ENCODE measurements at places on chromosomes 16 and 17.

DNA sequence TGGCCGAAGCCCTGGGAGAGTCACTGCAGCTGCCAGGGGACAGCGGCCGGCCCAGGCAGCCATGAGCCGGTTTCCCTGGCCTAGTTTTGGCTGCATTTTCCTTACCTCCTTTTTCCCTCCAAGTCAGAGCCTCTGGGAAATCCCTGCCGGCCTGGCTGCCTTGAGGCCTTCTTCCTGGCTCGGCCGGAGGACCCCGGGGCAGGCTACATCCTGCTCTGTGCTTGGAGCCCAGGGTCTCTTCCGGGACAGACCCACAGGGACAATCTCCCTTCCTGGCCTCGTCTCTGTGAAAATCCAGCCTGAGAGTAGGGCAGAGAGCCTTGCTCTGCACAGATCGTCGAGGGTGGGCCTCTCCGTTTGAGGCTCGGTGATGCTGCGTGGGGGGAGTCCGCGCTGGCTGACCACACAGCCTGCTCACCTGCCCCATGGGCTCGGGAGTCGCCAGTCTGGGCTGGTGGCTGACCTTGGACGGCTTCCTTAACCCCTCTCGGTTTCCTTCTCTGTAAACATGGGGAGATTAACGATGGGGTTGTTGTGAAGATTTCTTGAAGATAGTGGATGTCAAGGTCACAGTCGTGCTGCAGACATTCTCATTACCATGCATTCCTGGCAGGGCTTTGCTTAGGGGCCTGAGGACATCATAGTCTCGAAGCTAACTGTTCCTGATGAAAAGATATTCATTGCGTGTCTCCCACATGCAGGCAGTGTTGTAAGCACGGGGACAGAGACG, 34.8 kb upstream of the CIBAR2 start:
- DNase-seq: no peak

- DNase-seq: peak; percentile 53
Measured at GRCh38 chr16:85498607-85499006, 114.5 kb upstream of the GSE1 start.

DNA sequence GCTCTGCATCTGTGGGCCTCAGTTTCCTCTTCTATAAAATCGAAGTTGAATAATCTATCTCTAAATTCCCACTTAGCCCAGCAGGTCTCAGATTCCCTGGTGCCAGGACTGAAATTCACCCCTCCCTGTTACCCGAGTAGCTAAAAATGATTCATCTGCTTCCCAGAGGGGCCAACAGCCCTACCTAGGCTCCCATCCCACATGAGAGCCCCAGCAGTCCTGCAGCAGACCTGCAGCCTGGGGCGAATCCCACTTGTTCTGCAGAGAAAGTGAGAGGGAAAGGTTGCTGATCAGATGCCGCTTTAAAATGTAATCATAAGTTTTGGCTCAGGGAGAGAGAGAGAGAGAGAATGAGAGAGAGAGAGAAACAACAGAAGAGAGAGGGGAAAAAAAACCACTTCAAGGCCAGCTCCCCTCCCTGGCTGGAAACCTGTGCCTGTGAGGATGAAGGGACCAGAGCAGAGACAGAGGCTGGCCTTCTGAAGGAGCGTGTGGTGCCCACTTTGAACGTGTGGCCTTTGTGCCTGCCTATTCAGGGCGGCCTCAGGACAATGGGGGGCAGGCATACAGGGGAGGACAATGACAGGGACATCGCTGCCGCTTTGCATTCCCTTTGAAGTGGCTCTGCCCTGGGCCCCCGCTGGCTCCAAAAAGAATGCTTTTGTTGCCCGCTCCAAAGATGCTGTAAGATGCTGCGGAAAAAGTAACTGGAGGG, 85.2 kb upstream of the NKD1 start:
- no peak for DNase-seq

GRCh38 chr17:57468932-57469775, 212.8 kb downstream of the MSI2 start:
- no peak for DNase-seq

DNA sequence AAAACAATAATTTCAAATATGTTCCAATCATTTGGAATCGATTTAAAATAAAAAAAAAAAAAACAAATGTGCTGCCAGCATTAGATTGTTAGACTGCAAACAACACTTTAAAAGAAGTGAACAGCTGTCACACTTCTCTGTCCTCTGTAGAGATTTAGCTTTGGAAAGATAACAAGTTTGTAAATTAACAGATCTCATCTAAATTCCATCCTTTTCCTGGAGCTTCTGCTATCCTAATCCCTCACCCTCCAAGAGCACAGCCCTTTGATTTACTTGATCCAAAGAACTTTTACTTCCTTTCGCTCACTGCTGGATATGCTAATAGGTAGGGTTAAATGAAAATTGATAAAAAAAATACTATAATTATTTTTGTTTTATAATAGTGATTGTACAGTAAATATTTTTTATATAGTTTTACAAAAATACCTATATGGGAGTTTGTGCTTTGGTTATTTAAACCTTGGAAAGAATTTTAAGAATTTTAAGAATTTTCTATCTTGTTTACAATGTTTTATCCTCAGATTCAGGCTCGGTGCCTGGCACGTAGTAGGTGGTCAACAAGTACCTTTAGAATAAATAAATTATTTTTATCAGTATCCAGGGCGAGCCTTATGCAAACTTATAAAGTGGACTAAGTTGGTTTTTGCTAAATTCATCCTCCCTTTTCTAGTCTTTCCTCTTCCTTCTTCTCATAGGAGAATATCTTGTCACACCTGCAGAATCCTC, 21.6 kb downstream of the MAP2K6 start:
- DNase-seq: no peak

GRCh38 chr16:65327346-65327745, 205.5 kb upstream of the CDH11 start:
- no peak for DNase-seq

DNA sequence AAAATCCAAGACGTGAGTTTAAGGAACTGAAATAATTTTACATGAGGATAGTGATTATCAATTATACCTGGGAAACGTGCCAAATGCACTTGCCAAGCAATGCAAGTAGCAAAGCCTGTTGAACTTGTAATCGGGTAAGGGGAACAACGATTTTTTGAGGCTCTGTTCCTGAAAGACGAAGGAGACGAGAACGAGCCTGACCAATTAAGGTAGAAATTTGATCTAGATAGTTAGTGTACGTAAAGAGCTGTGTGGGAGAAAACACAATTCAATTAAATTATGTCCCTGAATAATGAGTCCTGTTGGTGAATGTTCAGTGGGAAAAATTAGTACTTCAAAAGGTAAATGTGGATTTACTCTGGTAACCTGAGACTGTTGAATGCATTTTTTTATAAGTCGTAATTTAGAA, 17.7 kb upstream of the KCTD5 start:
- DNase-seq: no peak

DNA sequence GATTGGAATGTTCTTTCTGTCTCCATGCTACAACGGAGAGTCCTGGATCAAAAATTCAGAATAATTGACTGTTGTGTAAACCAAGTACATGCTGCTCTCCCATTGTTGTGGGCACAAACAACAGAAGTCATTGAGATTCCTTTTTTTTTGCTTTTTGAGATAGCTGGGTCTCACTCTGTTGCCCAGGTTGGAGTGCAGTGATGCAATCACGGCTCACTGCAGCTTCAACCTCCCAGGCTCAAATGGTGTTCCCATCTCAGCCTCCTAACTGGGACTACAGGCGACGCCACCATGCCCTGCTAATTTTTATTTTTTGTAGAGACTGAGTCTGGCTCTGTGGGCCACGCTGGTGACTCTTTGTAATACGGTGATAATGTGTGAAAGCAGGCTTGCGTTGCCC, 24.5 kb downstream of the NDE1 start:
- DNase-seq: no peak

- no peak for DNase-seq
Measured at GRCh38 chr16:10387188-10387617, 1.3 kb downstream of the ATF7IP2 start.

DNA sequence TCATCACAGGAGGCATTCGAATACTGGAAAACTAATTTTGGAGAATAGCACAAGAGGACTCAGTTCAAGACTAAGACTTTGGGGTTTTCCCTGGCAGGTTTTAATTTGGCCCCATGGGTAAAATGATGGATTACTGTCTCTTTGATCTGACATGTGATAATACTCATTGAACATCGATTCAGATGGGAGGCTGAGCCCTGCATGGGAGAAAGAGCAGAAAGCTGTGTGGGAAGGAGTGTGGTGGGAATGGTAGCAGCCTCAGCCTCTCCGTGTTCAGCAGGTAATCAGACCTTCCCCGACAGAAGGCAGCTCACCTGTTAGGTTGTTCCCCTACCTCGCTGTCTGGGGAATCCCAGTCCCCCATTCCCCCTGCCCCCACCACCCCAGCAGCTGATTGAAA, 124.7 kb upstream of the TNRC6C start:
- no peak for DNase-seq

GRCh38 chr16:9428355-9429005, 337.0 kb downstream of the HAPSTR1 start:
- no peak for DNase-seq

GRCh38 chr17:69909389-69909788, 165.6 kb upstream of the KCNJ16 start:
- DNase-seq: no peak

DNA sequence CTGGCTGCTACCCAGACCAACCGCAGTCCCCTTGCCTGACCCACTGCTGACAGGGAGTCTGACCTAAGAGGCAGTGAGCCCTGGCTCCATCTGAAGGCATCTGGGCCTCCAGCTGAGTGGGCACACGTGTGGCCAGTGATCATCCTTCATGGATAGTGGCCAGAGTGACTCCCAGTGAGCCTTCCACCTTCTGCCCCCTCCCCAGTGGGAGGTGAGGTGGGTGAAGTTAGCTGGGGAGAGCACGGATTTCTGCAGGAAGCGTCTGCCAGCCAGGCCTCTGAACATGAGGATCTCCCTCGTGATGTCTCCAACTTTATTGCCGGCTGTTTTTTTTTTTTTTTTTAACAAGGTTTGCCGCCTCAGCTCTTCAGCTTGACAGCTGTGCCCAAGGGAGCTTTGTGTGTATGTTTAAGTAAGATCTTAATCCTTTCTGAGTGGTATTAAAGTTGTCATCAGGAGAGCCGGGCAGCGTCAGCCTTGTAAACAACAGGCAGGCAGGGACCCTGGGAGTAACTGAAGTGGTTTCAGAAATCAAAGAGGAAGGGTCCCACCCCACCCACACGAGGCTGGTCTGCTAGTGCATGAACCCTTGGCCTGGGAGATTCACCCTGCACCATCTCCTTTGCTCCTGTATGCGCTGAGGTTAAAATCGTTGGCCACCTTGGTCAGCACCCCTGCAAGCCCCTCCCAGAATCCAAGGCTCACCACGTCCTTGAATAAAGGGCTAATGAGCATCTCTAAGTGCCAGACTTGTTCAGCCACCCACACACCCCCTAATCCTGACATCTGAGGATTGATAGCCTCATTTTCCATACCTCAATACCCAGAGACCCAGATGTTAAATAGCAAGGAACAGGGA, 33.3 kb downstream of the RHBDL3 start:
- DNase-seq: peak; percentile 99

- no peak for DNase-seq
Measured at GRCh38 chr16:1895949-1896675, 22.1 kb downstream of the HS3ST6 start.
